ENCODE measurements at places on chromosomes 6 and 20. TPM values are rescaled to one million over a fixed set of nuclear protein-coding genes. Genes with fewer than 3 reads are reported as not detected.
A peak's percentile ranks its signal among the peaks of the same experiment; 100 is the strongest.

YTHDF1 gene
- 93.4 TPM for total RNA-seq

SPATA2 gene
- 16.0 TPM for total RNA-seq

DNA sequence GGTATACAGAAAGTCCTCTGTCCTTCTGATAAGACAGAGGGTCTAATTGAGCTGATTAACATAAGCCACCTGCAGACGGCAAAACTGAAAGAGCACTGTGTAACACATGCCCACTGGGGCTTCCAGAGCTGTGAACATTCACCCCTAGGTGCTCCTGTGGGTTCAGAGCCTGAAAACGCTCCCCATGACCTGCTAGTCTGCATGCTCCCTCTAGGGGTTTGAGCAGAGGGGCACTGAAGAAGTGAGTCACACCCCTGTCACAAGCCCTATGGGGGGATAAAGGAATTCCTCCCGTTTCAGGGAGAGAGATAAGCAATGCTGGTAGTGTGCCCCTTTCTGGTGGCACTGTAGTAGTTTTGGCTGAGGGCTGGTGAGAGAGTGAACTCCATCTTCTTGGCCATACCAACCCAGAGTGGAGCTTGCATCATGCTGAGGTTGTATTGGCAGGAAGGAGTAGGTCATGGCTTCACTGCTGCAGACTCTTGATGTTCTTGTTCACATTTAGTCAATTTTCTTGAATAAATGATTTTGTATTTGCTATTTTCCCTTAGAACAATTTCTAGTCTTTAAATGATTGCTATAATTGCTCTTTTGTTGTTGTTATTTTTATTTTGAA lies 637.5 kb upstream of the MAN1A1 start:
- H3K36me3 ChIP-seq, result no peaks in the 10 kb centered on the region
- H3K4me1 ChIP-seq, result no peaks in the 10 kb centered on the region
- no peak overlapping the region for H3K27ac ChIP-seq
- no peak overlapping the region for H3K4me3 ChIP-seq

TP53TG5 gene
- total RNA-seq, result 0.52 TPM

- H3K27ac ChIP-seq, result no peak overlapping the region
- no peak for DNase-seq
- no peaks in the 10 kb centered on the region for H3K27me3 ChIP-seq
- H3K4me3 ChIP-seq, result no peak overlapping the region
Measured at GRCh38 chr6:27700337-27700736, 211.9 kb downstream of the OR2B2 start.

SPATS1 gene
- total RNA-seq, result not detected

DNA sequence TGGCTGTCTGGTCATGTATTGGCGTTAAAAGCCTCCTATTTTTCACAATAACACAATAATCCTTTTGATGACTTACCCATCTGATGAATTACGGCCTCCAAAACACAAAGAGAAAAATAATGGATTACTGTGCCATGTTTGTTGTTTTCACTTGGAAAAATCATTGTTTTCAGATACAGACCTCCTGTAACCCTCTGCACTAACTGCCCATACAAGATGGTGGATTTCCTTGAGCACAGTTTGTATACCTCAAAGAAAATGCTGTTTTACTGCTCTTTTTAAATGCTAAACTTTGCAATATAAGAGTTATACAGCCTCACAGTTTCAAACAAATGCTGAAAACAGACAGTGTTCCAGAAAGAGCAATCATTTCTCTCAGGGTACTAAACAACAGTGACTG lies 61.0 kb downstream of the SMLR1 start:
- H3K36me3 ChIP-seq, result no peaks in the 10 kb centered on the region
- DNase-seq, result no peak
- H3K27me3 ChIP-seq, result no peaks in the 10 kb centered on the region
- H3K27ac ChIP-seq, result peak overlapping the region; percentile 12
- H3K4me3 ChIP-seq, result no peak overlapping the region

PI3 gene
- total RNA-seq, result 52.0 TPM

DNA sequence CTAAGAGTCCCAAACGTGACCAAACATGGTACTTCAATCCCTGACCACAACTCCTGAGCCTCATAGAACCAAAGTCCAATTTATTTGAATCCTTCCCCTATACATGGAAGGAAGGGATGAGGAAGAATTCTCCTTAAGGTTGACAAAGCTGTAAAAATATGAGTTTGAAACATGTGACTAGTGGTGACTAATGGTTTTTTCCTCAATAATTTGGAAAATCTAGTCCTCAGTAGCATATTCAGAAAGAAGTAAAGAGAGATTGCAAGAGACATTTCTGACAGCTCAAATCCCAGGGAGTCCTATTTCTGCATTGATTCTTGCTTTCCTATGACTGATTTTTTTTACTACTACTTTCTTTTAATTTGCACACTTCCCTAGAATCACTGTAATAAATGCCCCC lies 443.7 kb downstream of the FRK start:
- H3K36me3 ChIP-seq, result no peaks in the 10 kb centered on the region
- no peak overlapping the region for H3K4me3 ChIP-seq
- DNase-seq, result no peak
- H3K27ac ChIP-seq, result no peak overlapping the region

DNA sequence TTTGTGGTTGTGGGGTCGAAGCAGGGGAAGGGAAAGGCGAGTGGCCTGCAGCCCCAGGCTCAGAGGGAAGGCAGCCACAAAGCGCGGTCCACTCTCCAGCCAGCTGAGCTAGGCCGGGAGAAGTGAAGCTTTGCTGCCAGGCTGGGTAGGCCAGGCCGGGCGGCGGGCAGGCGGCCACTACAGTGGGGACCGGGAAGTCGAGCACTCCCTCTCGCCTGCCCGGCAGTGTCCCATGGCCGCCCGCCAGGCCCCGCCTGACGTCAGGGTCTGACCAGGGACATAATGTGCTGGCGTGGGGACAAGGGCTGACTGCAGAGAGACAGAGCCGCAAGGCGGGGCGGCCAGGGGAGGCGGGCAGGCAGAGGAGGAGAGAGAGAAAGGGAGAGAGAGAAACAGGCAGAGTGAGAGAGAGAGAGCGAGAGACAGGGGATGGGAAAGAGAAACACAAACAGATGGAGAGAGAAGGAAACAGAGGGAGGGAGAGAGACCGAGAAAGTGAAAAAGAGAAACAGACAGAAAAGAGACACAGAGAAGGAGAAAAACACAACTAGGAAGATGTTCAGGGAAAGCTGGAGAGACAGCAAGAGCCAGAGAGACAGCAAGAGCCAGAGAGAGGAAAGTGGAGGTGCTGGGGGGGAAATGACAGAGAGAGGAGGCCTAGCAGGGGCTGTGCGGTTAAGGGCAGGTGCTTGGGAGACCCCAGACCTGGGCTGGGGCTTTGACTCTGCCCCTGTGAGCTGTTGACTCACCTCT lies 94.5 kb upstream of the PTPN1 start:
- peak; percentile 99 for DNase-seq
- peaks cover 18% of the 10 kb centered on the region for H3K36me3 ChIP-seq
- H3K4me3 ChIP-seq, result peak overlapping the region; percentile 29
- no peaks in the 10 kb centered on the region for H3K27me3 ChIP-seq
- peak overlapping the region; percentile 93 for H3K27ac ChIP-seq
- H3K4me1 ChIP-seq, result peaks cover 55% of the 10 kb centered on the region

- no peak overlapping the region for H3K4me3 ChIP-seq
- H3K4me1 ChIP-seq, result peaks cover 22% of the 10 kb centered on the region
- no peak for DNase-seq
- H3K27me3 ChIP-seq, result peaks cover 92% of the 10 kb centered on the region
- no peaks in the 10 kb centered on the region for H3K36me3 ChIP-seq
Measured at GRCh38 chr20:39109933-39110818, 148.0 kb downstream of the DHX35 start.

DNA sequence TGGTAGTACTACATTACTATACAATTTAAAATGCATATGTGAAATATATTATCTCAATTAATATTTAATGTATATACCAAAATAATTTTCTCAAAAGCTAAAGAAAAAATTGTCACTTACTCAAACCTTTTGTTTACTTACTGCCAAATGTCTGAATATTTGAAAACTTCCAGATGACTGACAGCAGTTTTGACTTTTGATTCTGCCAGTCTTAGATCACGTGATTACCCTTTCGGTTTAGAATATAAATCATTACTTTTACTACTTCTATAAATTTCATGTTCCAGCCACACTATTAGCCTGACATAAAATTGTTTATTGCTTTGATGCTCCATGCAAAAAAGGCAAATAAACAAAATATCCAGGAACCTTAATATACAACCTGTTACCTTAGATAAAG lies 680.7 kb upstream of the ID4 start:
- H3K36me3 ChIP-seq, result no peaks in the 10 kb centered on the region
- no peaks in the 10 kb centered on the region for H3K27me3 ChIP-seq
- no peak overlapping the region for H3K27ac ChIP-seq
- no peaks in the 10 kb centered on the region for H3K4me1 ChIP-seq
- H3K4me3 ChIP-seq, result no peak overlapping the region

GRCh38 chr6:166417285-166417691 lies 34.5 kb upstream of the MPC1 start:
- H3K36me3 ChIP-seq, result peaks cover 17% of the 10 kb centered on the region
- H3K4me3 ChIP-seq, result no peak overlapping the region
- H3K27ac ChIP-seq, result no peak overlapping the region
- no peaks in the 10 kb centered on the region for H3K27me3 ChIP-seq
- DNase-seq, result no peak
- no peaks in the 10 kb centered on the region for H3K4me1 ChIP-seq

DNA sequence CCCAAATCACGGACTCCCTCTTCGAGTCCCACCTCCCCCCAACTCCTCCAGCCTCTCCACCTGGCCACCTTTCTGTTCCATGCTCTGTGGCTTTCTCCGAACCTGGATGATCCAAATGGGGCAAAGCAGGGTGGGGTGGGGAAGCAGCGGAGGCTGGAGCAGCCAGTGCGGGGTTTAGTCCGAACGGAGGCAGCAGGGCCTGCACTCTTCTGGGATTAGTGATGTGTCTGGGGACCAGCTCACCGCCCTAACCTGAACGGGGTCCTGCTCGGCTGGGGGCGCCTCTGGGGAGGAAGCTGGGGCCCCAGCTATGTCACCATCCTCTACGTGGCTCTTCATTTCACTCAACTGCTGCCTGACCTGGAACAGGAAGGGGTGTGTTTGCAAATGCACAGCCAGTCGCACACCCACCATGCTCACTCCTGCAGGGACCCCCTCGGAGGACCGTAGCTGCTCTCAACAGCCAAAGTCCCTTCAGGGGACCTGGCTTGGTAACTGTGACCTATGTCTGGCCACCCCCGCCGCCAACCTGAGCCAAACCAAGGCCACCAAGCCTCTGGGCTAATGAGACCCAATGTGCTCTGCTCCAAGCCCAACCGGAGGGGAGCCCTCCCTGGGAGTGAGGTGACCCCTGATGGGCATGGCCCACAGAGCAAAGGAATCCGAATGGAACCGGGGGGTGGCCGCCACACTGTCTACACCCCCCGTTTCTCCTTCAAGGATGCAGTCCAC lies 46.8 kb downstream of the DSTN start:
- no peak overlapping the region for H3K4me3 ChIP-seq
- no peaks in the 10 kb centered on the region for H3K27me3 ChIP-seq
- H3K4me1 ChIP-seq, result no peaks in the 10 kb centered on the region
- H3K27ac ChIP-seq, result no peak overlapping the region

HAO1 gene
- not detected for total RNA-seq

UST gene
- total RNA-seq, result 2.4 TPM

MLIP gene
- total RNA-seq, result 1.4 TPM

DNA sequence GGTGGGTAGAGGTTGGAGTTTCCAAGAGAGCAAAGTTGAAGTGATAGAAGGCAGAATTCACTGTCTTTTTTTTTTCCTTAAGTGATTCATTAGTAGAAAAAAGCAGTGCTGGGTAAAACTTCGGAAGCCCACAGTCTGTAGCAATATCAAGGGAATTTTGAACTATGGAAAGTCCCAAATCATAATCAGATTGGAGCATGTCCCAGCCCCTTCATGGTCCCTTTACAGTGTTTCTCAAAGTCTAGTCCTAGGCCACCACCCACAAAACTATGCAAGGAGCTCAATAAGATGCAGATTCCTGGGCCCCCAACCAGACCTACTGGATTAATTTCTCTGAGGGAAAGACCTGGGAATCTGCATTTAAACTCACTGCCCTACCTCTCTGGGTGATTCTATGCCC lies 22.6 kb downstream of the NEDD9 start:
- H3K4me3 ChIP-seq, result no peak overlapping the region
- no peaks in the 10 kb centered on the region for H3K27me3 ChIP-seq
- peaks cover 44% of the 10 kb centered on the region for H3K36me3 ChIP-seq
- peak overlapping the region; percentile 60 for H3K27ac ChIP-seq

XKR7 gene
- total RNA-seq, result not detected

DNA sequence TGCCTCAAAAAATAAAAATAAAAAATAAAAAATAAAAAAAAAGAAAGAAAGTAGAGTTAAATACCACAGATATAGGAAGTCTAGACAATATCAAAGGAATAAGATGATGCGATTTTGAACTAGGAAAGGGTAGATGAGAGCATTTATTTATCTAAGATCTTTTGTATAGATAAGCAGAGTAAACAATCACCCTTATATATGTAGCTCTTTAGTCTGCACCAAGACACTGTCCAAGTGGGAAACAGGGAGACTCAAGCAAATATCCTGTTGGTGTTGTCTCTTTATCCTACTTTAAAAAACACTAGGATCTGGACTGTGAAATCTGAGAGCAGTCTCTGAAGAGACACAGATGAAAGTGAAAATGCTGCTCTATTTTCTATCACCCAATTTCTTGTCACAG lies 587.0 kb upstream of the FLRT3 start:
- DNase-seq, result no peak
- H3K27ac ChIP-seq, result no peak overlapping the region
- H3K27me3 ChIP-seq, result no peaks in the 10 kb centered on the region
- no peak overlapping the region for H3K4me3 ChIP-seq

SOX4 gene
- total RNA-seq, result 120 TPM

GRCh38 chr6:125002406-125002741 lies 40.1 kb downstream of the RNF217 start:
- DNase-seq, result no peak
- no peaks in the 10 kb centered on the region for H3K27me3 ChIP-seq
- peak overlapping the region; percentile 76 for H3K27ac ChIP-seq
- peaks cover 24% of the 10 kb centered on the region for H3K4me1 ChIP-seq
- H3K36me3 ChIP-seq, result peaks cover 7% of the 10 kb centered on the region
- peak overlapping the region; percentile 70 for H3K4me3 ChIP-seq

- no peaks in the 10 kb centered on the region for H3K36me3 ChIP-seq
- H3K4me3 ChIP-seq, result no peak overlapping the region
Measured at GRCh38 chr6:162621246-162621645, 106.3 kb downstream of the PRKN start.

- peaks cover 32% of the 10 kb centered on the region for H3K4me1 ChIP-seq
- no peaks in the 10 kb centered on the region for H3K36me3 ChIP-seq
- DNase-seq, result no peak
- no peak overlapping the region for H3K27ac ChIP-seq
- no peak overlapping the region for H3K4me3 ChIP-seq
Measured at GRCh38 chr6:15343490-15344191, 97.8 kb downstream of the JARID2 start.

PRND gene
- total RNA-seq, result not detected

PRL gene
- total RNA-seq, result not detected

DNA sequence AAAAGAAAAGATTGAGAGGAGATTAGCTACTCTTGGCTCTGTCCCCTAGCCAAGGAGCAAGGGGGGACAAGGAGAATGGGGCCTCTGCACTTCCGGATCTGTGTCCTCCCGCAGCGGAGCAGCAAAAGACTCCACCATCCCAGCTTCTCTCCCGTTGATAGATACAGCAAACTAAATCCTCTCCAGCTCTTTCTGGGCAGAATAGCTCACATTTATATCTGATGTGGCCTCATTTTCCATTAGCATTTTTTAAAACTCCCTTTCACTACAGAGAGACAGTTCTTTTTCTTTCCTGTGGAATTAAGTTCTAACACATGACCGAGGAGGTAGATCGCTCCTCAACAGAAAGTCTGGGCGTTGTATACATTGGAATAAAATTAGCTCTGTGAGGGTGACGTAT lies 260.9 kb upstream of the SOX4 start:
- no peaks in the 10 kb centered on the region for H3K27me3 ChIP-seq
- no peak overlapping the region for H3K27ac ChIP-seq
- H3K4me3 ChIP-seq, result no peak overlapping the region
- H3K4me1 ChIP-seq, result peaks cover 8% of the 10 kb centered on the region
- no peak for DNase-seq

Measured in Calu3 (cell line).